A172 (cell line): ENCODE measurements at places on chromosomes 4 and X.

GRCh38 chr4:15396157-15396800, 31.6 kb upstream of the C1QTNF7 start:
- peak; percentile 59 for DNase-seq

GRCh38 chr4:86972997-86973396, 38.2 kb downstream of the AFF1 start:
- no peak for DNase-seq

- DNase-seq = peak; percentile 29
These were observed 167.7 kb downstream of the NPNT start for GRCh38 chr4:106063009-106063408.

GRCh38 chrX:71543316-71543715, 10.4 kb downstream of the OGT start:
- peak; percentile 63 for DNase-seq

- peak; percentile 47 for DNase-seq
These were observed 69.4 kb downstream of the NSG1 start for GRCh38 chr4:4456351-4456750.

GRCh38 chr4:26344901-26345564, 24.2 kb downstream of the RBPJ start:
- no peak for DNase-seq

DNA sequence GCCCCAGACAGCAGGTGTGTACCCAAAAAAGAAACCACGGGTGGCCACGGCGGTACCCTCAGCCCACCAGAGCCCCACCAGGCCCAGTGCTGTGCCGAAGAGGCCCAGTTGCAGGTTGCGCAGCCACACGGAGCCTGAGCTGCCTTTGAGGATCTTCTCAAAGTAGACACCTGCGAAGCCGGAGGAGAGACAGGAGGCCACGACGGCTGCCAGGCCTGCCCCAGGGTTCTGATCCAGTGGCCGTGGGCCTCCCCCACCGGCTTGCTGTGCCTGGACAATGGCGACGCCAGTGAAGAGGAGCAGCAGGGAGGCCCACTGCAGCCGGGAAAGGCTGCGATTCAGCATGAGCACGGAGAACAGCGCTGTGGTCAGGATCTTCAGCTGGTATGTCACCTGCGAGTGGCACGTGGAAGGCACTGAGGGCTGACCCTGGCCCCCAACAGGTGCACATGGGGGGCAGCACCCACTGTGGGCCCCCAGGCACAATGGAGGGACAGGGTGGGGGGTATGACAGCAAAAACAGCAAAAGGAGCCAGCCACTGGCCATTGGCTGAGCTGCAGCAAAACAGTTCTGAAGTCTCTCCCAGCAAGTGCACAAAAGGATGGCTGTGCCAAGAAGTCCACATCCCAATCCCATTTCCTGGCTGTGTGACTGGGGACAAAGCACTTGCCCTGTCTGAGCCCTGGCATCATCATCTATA, 6.2 kb downstream of the SLC35A2 start:
- DNase-seq = no peak

DNA sequence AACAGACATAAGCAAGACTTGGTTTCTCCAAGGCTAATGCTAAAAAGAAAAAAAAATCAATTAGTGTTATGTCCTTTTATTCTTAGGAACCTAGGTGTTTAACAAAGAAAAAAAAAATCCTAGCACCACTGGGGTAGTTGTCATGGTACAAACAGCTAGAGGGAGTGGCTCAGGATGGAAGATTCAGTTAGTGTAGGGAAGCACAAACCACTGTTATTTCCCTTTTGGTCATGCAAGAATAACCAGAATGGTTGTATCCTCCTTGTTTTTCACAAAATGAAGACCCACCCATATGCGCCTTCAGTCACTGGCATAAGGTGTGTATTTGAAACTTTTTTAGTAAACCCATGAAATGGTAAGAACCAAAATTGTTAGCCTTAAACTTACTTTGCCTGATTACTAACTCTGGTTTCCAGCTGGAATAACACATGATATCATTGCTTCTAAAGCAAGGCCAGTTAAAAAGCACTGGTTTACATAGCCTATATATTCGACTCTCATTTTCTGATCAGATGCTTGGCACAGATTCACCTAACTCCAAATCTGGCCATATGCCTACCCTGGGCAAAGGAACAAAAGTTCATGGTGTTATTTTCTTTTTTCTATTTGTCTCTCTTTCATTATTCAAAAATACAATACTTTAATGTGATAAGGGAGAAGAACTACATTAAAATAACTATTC, 132.6 kb downstream of the SCFD2 start:
- no peak for DNase-seq

GRCh38 chr4:12118651-12119213, 690.0 kb upstream of the HS3ST1 start:
- DNase-seq = no peak

DNA sequence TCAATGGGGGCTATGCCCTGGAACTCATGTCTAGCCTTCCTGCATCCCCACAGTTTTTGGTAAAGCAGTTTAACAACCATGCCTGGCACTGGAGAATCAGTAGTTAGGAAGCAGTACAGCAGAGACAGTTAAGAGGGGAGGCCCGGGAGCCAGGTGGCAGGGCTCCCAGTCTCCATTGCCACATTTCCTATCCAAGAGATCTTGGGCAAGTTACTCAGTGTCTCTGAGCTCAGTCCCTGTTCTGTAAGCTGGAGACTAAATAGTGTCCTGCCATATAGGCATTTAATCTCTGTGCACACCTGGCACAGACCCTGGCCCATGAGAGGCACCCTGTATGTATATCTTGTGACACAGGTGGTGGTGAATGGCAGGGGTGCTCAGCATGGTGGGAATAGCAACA, 156.1 kb upstream of the EOLA2 start:
- no peak for DNase-seq

- DNase-seq = no peak
These were observed 9.6 kb downstream of the XIAP start for GRCh38 chrX:123869488-123869887.

- no peak for DNase-seq
These were observed 59.7 kb upstream of the BEX4 start for GRCh38 chrX:103155201-103155600.

DNA sequence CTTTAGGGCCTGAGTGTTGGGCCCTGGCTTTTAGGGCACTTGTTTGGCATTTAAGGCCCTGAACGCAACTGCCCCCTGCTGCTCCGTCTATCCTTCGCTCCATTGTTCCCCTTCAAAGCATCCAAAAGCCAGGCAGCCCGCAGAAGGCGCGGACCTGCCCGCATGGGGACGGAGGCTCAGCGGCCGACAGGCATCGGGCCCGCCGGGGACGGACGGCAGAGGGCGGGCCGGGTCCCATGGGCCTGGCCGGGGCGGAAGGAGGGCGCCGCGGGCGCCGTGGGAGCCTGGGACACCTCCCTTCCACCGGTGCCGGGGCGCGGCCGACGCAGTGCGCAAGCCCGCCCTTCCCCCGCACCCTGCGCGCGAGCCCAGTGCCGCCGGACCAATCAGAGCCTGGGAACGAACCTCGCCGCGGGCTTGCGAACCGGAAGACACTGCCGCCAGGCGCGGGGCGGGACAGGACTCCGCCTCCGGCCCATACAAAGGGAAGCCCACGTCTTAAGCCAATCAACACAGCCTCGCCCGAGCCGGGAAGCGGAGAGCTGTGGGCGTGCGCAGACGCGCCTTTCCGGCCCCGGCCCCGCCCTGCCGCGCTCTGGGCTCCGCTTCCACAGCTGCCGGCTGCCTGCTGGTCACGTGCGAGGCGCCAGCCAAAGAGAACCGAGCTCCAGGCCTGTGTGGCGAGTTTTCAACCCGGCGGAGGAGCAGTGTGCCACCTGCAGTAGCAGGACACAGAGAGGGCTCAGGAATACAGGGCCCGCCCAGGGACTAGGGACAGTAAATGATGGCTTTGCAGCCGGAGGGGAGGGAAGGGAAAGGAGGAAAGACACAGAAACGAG, 2.1 kb upstream of the ARHGAP4 start:
- DNase-seq = peak; percentile 97

GRCh38 chr4:57303012-57303751, 193.0 kb upstream of the IGFBP7 start:
- peak; percentile 20 for DNase-seq

DNA sequence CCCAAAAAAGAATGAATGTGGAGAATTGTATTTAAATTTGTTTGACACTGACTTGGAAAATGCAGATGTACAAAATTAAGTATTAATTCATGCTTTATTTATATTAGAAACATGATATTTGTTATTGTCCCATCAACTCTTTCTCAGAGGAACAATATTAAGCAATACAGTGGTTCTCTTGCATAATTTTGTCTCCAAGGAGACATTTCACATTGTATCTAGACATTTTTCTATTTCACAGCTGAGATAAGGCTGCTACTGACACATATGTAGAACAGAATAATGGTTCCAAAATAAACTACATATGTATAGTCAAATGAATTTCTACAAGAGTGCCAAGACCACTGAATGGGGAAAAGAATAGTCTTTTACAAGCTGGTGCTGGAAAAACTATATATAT, 427.9 kb upstream of the SPANXN1 start:
- DNase-seq = no peak

DNA sequence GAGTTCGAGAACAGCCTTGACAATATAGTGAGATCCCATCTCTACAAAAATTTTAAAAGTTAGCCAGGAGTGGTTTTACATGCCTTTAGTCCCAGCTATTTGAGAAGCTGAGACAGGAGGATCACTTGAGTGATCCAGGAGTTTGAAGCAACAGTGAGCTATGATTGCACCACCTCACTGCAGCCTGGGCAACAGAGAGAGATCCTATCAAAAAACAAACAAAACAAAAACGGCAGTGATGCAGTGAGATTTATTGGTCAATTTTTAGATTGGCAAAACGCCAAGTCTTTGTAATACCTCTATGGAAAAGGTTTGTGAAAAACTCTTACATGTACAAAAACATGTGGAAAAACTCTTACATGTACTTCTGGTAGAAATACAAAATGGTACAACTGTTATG, 91.3 kb downstream of the PTPN13 start:
- no peak for DNase-seq

- peak; percentile 65 for DNase-seq
These were observed 88.7 kb upstream of the ELOVL6 start for GRCh38 chr4:110287130-110287529.

- no peak for DNase-seq
These were observed 7.6 kb downstream of the MAMLD1 start for GRCh38 chrX:150370589-150371312.
